ENCODE measurements at places on chromosomes 5 and 9. TPM values are rescaled to one million over a fixed set of nuclear protein-coding genes. Genes with fewer than 3 reads are reported as not detected.

ZFP37 gene
- total RNA-seq, result 4.7 TPM

SLC6A19 gene
- total RNA-seq, result not detected

TNC gene
- total RNA-seq, result 1.7 TPM

SPATA9 gene
- total RNA-seq, result 0.88 TPM
